Subcutaneous adipose tissue (tissue), 4 donors: ENCODE measurements at places on chromosomes 2 and 18. TPM values are rescaled to one million over a fixed set of nuclear protein-coding genes. Genes with fewer than 3 reads are reported as not detected.

The MEIS1 gene
- 11.7 TPM for total RNA-seq

The UGT1A7 gene
- not detected for total RNA-seq

The IL36A gene
- total RNA-seq = not detected

The APCDD1 gene
- 93.5 TPM for total RNA-seq

The CD226 gene
- total RNA-seq = 1.1 TPM

The ANKRD30B gene
- total RNA-seq = 0.22 TPM

The UGT1A3 gene
- total RNA-seq = not detected

The MCM6 gene
- 22.0 TPM for total RNA-seq

The PAIP2B gene
- total RNA-seq = 5.1 TPM

The POTEC gene
- not detected for total RNA-seq

The HOXD3 gene
- total RNA-seq = 1.3 TPM

The SOX11 gene
- total RNA-seq = not detected

The COBLL1 gene
- total RNA-seq = 123 TPM

The XIRP2 gene
- total RNA-seq = not detected

The PLEK gene
- total RNA-seq = 29.9 TPM

The RAB27B gene
- total RNA-seq = 0.34 TPM

The DNAJC27 gene
- total RNA-seq = 10.8 TPM

The MAP3K19 gene
- total RNA-seq = not detected

The TCF23 gene
- total RNA-seq = not detected

The ATP8B1 gene
- 8.6 TPM for total RNA-seq

The CRACDL gene
- 8.3 TPM for total RNA-seq

The SERPINE2 gene
- 5.4 TPM for total RNA-seq

The OXER1 gene
- 0.75 TPM for total RNA-seq
